ENCODE measurements at places on chromosomes 7 and 10. TPM values are rescaled to one million over a fixed set of nuclear protein-coding genes. Genes with fewer than 3 reads are reported as not detected.

- H3K27ac ChIP-seq, result no peak overlapping the region
- no peak for DNase-seq
- H3K4me3 ChIP-seq, result no peak overlapping the region
- H3K4me1 ChIP-seq, result peaks cover 3% of the 10 kb centered on the region
- H3K27me3 ChIP-seq, result no peaks in the 10 kb centered on the region
- no peaks in the 10 kb centered on the region for H3K36me3 ChIP-seq
These were observed 26.2 kb upstream of the CCSER2 start for GRCh38 chr10:84302223-84302622.

GRCh38 chr10:19169684-19170083, 121.1 kb downstream of the MALRD1 start:
- H3K27ac ChIP-seq, result no peak overlapping the region
- no peaks in the 10 kb centered on the region for H3K27me3 ChIP-seq

GRCh38 chr10:71727105-71727737, 7.6 kb upstream of the C10orf105 start:
- H3K36me3 ChIP-seq, result no peaks in the 10 kb centered on the region
- H3K27ac ChIP-seq, result peak overlapping the region; percentile 81
- H3K27me3 ChIP-seq, result no peaks in the 10 kb centered on the region
- H3K4me1 ChIP-seq, result peaks cover 48% of the 10 kb centered on the region
- peak; percentile 69 for DNase-seq

The ZNF503 gene
- 0.85 TPM for total RNA-seq

- H3K27me3 ChIP-seq, result 0 out of 2 replicates have a peak, but pooled peaks cover 1% of the 10 kb centered on the region
- H3K4me1 ChIP-seq, result no peaks in the 10 kb centered on the region
- no peak overlapping the region for H3K4me3 ChIP-seq
- DNase-seq, result no peak
- H3K27ac ChIP-seq, result no peak overlapping the region
These were observed 243.6 kb upstream of the GRB10 start for GRCh38 chr7:51026341-51026740.

The HOXA7 gene
- total RNA-seq, result not detected

DNA sequence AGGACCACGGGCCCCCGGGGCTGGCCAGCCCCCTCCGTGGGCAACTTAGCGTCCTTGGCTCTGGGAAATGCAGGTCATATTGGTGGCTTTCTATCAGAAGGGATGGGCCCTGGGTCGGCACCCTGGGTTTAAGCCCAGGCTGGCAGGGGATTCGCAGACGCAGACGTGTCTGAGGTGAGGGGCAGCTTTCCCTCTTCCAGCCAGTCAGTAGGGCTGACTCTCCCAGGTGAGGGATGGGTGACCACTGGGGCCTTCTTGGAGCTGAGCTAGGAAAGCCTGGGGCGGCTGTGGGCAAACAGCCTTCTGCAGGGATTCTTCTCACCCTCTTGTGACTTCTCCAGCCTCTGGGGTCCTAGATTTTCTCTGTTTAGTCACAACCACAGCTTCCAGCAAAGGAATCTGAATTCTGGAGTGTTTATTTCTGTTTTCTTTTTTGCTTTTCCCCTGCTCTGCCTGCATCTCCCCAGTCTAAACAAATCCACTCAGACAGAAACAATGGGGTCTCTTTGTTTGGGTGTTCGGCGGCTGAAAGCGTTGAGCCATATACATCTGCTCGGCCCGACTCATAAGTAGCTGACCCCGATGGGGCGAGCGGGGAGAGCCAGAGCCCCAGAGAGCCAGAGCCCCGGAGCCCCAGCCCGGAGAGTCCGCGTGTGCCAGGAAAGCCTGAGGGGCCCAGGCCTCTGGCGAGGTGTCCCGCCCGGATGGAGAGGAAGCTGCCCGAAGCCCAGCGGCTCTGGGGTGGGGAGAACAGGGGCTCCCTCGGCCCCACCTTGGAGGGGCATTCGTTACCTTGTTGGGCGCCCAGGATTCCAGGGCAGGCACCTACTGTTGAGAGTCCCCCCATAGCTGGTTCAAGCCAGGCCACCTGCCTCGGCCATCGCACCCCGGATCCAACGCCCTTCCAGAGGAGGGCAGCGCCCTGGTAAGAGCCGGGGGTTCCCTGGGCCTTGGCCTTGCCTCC, 2.0 kb downstream of the MNX1 start:
- no peaks in the 10 kb centered on the region for H3K27me3 ChIP-seq
- H3K4me1 ChIP-seq, result peaks cover 7% of the 10 kb centered on the region
- no peaks in the 10 kb centered on the region for H3K36me3 ChIP-seq
- no peak overlapping the region for H3K27ac ChIP-seq
- no peak for DNase-seq
- H3K4me3 ChIP-seq, result no peak overlapping the region

- no peak overlapping the region for H3K27ac ChIP-seq
- H3K4me1 ChIP-seq, result no peaks in the 10 kb centered on the region
- no peaks in the 10 kb centered on the region for H3K36me3 ChIP-seq
- no peak for DNase-seq
These were observed 719.0 kb downstream of the GRM8 start for GRCh38 chr7:126533715-126534114.

The PPP1R3A gene
- not detected for total RNA-seq

GRCh38 chr10:89171263-89171872, 35.7 kb downstream of the CH25H start:
- H3K4me3 ChIP-seq, result no peak overlapping the region
- DNase-seq, result no peak
- H3K27ac ChIP-seq, result no peak overlapping the region
- H3K4me1 ChIP-seq, result no peaks in the 10 kb centered on the region

DNA sequence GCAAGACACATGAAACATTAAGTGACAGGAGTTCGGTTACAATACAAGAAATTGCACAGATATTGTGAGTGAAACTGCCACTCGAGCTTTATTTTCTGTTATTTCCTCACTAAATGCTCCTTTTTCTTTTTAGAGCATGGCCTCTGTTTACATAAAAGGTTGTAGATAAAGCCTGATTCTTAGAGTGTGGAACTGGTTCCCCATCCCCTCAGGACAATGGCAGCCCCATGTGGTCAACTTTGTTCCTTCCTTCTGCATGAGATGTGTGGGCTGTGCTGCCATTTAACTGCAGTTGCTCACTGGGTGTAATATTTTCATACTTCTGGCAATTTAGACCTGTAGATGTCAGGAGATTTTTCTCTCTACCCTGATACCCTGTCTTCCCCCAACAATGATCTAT, 70.2 kb downstream of the LRGUK start:
- no peaks in the 10 kb centered on the region for H3K4me1 ChIP-seq
- no peak overlapping the region for H3K27ac ChIP-seq
- DNase-seq, result no peak
- H3K27me3 ChIP-seq, result no peaks in the 10 kb centered on the region
- H3K4me3 ChIP-seq, result no peak overlapping the region
- no peaks in the 10 kb centered on the region for H3K36me3 ChIP-seq

The ZNF117 gene
- 7.5 TPM for total RNA-seq

The MYL7 gene
- total RNA-seq, result not detected

GRCh38 chr7:153396475-153396874, 636.9 kb downstream of the ACTR3B start:
- no peaks in the 10 kb centered on the region for H3K4me1 ChIP-seq
- H3K27me3 ChIP-seq, result no peaks in the 10 kb centered on the region
- H3K36me3 ChIP-seq, result no peaks in the 10 kb centered on the region
- no peak for DNase-seq

The ANKRD1 gene
- total RNA-seq, result not detected

- no peak overlapping the region for H3K27ac ChIP-seq
- H3K27me3 ChIP-seq, result no peaks in the 10 kb centered on the region
- no peak overlapping the region for H3K4me3 ChIP-seq
- no peak for DNase-seq
These were observed 16.1 kb upstream of the CSGALNACT2 start for GRCh38 chr10:43122096-43122495.

DNA sequence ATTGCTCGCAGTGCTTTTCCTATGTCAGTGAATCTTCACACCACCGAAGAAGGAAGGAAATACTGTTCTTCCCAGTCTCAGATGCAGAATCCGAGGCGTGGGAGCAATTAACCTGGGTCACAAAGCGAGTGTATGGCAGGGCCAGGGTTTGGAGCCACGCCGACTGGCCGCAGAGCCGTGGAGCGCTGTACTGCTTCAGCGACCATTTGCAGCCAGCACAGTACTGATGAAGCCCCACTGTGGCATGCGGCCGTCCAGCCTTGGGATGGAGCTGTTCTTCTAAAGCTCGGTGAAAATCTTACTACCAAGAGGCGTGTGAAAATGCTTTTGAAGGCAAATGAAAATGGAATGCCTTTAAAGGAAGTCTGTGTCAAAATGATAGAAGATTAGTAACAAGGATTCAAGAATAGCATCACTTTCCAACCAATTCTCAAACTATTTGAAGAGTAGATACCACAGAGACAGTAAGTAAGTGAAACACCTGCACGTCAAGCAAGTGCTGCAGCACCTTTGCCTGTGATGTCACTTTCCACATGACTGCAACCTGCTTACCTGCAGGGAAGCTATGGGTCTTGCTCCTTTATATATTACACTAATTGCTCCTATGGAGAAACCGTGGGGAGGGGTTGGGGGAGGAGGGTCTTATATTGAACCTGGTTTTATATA, 4.9 kb downstream of the PPP2R2D start:
- no peak overlapping the region for H3K27ac ChIP-seq
- H3K27me3 ChIP-seq, result no peaks in the 10 kb centered on the region
- H3K4me1 ChIP-seq, result peaks cover 23% of the 10 kb centered on the region

The RARRES2 gene
- 2.2 TPM for total RNA-seq

GRCh38 chr7:2520761-2521290, 1.3 kb downstream of the LFNG start:
- H3K36me3 ChIP-seq, result no peaks in the 10 kb centered on the region
- peaks cover 21% of the 10 kb centered on the region for H3K4me1 ChIP-seq
- peak overlapping the region; percentile 22 for H3K4me3 ChIP-seq
- H3K27me3 ChIP-seq, result no peaks in the 10 kb centered on the region
- DNase-seq, result no peak

The MAGI2 gene
- 0.05 TPM for total RNA-seq

DNA sequence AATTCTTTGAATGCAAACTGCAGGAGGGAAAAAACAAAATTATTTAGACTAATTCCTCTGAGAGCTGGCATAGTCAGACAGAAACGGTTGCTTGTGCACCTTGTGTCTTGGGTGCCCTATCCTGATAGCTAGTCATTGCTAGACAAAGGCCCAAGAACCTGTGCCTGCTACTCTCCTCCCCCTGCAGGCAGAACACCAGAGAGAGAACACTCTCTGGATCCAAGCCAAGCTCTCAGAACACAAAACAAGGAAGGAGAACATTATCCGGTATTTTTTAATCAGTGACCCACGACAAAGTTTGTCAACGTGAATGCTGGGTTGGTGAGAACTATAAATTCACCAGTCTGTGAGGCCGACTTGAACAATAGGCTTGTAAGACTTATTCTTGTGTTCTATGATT, 18.8 kb upstream of the PPP1R9A start:
- H3K4me3 ChIP-seq, result no peak overlapping the region
- H3K4me1 ChIP-seq, result no peaks in the 10 kb centered on the region
- no peak for DNase-seq
- no peaks in the 10 kb centered on the region for H3K27me3 ChIP-seq
- no peak overlapping the region for H3K27ac ChIP-seq

- no peaks in the 10 kb centered on the region for H3K27me3 ChIP-seq
- no peaks in the 10 kb centered on the region for H3K36me3 ChIP-seq
- H3K4me1 ChIP-seq, result no peaks in the 10 kb centered on the region
- DNase-seq, result no peak
- no peak overlapping the region for H3K27ac ChIP-seq
- H3K4me3 ChIP-seq, result no peak overlapping the region
These were observed 90.9 kb downstream of the COL26A1 start for GRCh38 chr7:101453617-101454016.

The CALHM2 gene
- total RNA-seq, result 15.3 TPM

DNA sequence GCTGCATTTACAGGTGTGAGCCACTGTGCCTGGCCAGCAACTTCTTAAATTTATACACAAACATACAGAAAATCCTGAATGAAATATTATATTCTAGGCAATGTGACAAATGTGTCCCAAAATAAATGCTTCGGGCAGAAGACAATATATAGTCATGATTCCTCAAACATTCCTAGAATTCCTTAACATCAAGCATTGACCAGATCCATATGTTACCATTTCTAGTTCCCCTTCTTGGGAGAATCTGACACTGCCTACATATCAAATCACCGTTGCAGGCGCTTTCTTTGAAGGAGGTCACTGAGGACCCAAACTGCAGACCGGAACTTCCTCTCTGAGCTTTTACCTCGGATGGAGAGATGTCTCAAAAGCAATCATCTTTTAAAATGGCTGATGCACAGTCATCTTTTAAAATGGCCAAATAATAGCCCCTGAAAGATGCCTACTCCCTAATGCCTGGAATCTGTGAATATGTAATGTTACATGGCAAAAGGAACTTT, 323.5 kb downstream of the PHF14 start:
- no peak for DNase-seq
- H3K27ac ChIP-seq, result no peak overlapping the region
- no peaks in the 10 kb centered on the region for H3K4me1 ChIP-seq
- H3K4me3 ChIP-seq, result no peak overlapping the region
- H3K36me3 ChIP-seq, result no peaks in the 10 kb centered on the region

DNA sequence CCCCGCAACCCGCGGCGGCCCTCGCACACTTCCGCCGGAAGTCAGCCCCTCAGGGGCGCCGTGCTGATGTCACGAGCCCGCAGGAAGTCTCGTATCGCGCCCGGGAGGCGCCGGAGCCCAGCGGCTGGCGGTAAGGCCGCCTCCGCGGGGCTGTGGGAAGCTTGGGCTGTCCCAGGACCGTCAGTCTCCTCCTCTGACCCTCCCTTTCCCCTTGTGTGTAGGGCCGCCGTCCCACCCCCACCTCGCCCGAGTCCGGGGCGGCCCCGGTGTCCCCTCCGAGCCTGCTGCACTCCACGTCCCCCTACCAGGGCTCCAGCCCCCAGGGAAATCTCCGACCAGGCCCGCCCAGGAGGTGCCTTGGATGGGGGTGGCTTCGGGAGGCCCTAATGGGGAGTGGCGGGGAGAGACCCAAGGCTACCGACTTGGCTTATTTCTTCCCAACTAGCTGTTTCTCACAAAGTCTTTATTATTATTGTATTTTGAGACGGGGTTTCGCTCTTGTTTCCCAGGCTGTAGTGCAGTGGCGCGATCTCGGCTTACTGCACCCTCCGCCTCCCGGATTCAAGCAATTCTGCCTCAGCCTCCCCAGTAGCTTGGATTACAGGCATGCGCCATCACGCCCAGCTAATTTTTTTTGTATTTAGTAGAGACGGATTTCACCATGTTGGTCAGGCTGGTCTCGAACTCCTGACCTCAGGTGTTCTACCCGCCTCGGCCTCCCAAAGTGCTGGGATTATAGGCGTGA, at the start of gene ZDHHC4:
ZDHHC4 (plus strand) TSS at position 86 of the 745 bp plus-strand sequence. CDS start 3,108 bp downstream, outside the sequence.
- H3K27ac ChIP-seq, result peak within 1 kb of the TSS; percentile 75
- no peaks in the 10 kb centered on the region for H3K27me3 ChIP-seq
- DNase-seq, result peak; percentile 61
- H3K4me1 ChIP-seq, result peaks cover 29% of the 10 kb centered on the region
- H3K36me3 ChIP-seq, result no peaks in the 10 kb centered on the region

The COA1 gene
- 83.1 TPM for total RNA-seq

GRCh38 chr10:12709000-12709401, 292.5 kb downstream of the CCDC3 start:
- no peak overlapping the region for H3K27ac ChIP-seq
- H3K36me3 ChIP-seq, result no peaks in the 10 kb centered on the region
- no peak for DNase-seq

The LMOD2 gene
- total RNA-seq, result not detected

The LRIT1 gene
- total RNA-seq, result not detected

- no peaks in the 10 kb centered on the region for H3K36me3 ChIP-seq
- no peak overlapping the region for H3K4me3 ChIP-seq
- no peak overlapping the region for H3K27ac ChIP-seq
- DNase-seq, result no peak
- no peaks in the 10 kb centered on the region for H3K4me1 ChIP-seq
These were observed 140.0 kb downstream of the DGKB start for GRCh38 chr7:14762561-14762960.

The CSGALNACT2 gene
- total RNA-seq, result 8.4 TPM

All from GM12878 (cell line).